Right lobe of liver (tissue), 6 donors: ENCODE measurements at places on chromosomes 3 and 15. TPM values are rescaled to one million over a fixed set of nuclear protein-coding genes. Genes with fewer than 3 reads are reported as not detected.

PIGZ gene
- total RNA-seq, result 2.5 TPM

TTLL13 gene
- total RNA-seq, result not detected

- DNase-seq, result no peak
Measured at GRCh38 chr3:188007897-188008296, 146.1 kb upstream of the LPP start.

ZDHHC19 gene
- total RNA-seq, result 0.18 TPM

CCR9 gene
- total RNA-seq, result 0.09 TPM

- no peak for DNase-seq
Measured at GRCh38 chr3:127886231-127886955, 28.6 kb upstream of the KBTBD12 start.

DNA sequence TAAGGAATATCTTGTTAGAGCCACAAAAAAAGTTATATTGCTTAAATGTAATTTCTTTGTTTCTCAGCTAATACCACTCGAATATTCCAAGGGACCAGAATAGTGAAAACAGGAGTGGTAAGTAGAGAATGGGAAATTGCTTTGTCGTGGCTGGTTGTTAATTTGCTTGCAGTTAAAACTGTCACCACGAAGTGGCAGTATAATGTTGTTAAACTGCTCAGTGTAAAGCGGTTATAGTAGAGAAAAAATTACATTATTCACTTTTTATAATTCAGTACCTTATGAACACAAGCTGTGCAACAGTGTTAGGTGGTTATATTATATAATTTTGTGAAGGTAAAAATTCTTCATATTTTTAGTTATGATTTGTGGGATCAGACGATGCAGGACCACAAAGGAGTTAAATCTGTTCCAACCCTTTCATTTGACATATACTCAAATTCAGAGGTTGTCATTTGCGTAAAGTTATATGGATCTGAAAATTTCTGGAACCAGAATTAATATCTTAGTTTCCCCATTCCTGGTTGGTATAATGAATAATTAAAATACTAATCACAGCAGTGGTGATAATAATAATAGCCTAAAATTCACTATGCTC lies 171.8 kb downstream of the FEZF2 start:
- DNase-seq, result no peak

DNA sequence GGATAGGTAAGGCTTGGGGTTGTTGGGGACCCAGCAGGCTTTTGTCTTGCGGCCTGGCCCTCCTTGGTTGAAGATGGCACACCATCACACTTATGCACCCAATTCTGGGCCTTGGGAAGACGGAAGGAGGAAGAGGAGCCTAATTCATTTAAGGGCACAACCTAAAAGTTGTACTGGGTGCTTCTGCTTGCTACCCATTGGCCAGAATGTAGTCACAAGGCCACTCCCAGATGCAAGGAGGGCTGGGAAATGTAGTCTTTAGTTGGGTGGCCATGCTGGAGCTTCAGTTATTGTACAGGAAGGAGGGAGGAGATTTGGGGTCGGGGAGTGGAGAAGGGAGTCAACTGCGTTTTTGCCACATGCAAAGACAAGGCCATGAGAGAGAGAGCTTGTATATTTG lies 109.2 kb downstream of the TMEM266 start:
- DNase-seq, result no peak

CCDC33 gene
- not detected for total RNA-seq

DNA sequence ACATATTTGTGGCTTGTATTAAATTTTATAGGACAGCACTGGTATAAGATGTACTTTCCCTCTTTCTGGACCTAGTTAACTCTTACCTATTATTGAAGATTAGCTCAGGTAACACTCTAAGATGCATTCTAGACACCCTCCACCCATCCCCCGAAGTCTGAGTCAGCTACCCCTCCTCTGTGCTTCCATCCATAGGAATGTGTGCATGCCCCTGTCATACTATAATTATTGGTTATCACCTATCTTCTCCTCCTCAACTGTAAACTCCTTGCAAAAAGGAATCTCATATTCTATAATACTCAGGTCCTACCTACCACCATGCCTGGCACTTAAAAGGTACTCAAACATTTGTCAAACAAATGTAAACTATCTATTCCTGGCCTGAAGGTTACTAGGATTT lies 3.0 kb downstream of the PEAK1 start:
- DNase-seq, result no peak

IL5RA gene
- total RNA-seq, result not detected

SMCO1 gene
- total RNA-seq, result not detected

EPB42 gene
- total RNA-seq, result 3.4 TPM

DNA sequence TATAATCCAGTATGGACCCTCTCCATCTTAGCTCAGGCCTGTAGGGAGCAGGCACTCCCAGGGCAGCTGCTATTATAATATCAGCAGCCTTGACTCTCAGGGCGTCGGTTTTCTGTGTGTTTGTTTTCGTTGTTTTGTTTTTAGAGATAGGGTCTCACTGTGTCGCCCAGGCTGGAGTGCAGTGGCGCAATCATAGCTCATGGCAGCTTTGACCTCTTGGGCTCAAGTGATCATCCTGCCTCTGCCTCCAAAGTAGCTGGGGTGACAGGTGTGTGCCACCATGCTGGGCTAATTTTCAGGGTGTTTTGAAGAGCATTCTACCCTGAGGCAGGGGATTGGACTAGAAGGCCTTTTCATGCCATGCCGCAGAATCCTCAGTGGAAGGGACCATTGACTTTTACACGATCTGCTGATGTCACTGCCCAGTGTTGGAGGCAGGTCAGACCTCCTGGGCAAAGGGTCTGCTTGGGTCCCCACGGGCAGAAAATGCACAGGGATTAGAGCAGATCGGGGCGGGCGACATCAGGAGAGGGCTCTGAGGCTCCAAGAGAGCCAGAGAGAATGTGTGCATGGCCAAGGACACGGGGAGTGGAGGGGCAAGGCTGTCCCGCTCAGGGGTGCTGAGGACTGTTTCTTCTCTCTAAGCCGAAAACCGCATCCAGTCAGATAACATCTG lies 7.8 kb downstream of the MELTF start:
- DNase-seq, result no peak

- DNase-seq, result no peak
Measured at GRCh38 chr3:37506956-37507535, 332.7 kb upstream of the LRRFIP2 start.

DNA sequence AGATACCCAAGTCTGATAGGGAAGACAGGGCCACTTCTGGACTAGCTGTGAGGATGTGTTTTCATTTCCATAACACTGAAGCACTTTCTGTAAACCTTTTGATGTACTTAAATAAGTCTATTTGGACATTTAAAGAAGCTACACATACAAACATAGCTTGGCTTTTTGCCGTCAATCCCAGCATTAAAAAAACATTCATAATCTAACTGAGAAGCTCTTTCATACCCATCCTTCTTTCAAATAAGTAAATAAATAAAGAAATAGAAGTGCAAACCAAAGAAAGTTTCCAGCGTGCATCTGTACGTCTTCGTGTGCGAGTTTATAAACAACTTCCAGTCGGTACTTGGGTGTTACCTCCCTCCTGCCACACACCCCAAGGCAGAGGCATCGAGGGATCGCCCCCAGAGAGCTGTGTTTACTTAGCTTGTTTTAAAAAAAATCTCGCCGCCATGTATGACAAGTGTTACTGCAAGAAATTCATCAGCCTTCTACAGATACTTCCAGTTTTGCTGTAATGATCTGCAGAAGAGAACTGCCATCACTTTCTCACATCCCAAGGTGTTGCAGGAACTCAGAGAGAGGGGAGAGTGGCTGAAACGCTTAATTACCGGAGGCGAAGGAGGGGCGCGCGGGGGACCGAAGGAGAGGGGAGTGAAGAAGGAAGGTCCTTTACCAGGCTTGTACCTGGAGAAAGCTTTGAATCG lies 9.0 kb upstream of the MEIS2 start:
- DNase-seq, result no peak

GRCh38 chr3:62203152-62203551 lies 170.2 kb downstream of the FEZF2 start:
- DNase-seq, result no peak

TMEM207 gene
- not detected for total RNA-seq

- no peak for DNase-seq
Measured at GRCh38 chr3:184306341-184306972, 7.4 kb downstream of the PSMD2 start.

- no peak for DNase-seq
Measured at GRCh38 chr15:58535894-58536293, 104.1 kb downstream of the LIPC start.

DNA sequence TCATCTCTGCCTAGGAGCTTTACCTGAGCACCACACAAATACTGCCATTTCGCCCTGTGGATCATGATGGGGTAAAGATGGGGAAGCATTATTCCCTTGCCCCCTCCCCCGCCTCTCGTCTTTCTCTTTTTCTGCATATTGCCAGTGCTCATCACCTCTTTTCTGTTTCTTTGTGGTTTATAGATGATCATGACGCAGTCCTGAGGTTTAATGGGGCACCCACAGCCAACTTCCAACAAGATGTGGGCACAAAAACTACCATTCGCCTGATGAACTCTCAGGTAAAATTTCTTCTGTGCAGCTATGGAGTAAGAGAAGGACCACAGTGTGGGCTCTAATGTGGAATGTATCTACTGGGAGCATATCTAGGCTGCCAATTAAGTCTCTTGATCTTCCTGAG lies 88.2 kb downstream of the RPL39L start:
- no peak for DNase-seq

RTP4 gene
- 2.4 TPM for total RNA-seq

CCNL1 gene
- 58.9 TPM for total RNA-seq

GRCh38 chr3:119468041-119468440 lies 722 bp upstream of the POGLUT1 start:
- no peak for DNase-seq

GRCh38 chr3:71559578-71560162 lies 23.9 kb downstream of the FOXP1 start:
- DNase-seq, result no peak

DNA sequence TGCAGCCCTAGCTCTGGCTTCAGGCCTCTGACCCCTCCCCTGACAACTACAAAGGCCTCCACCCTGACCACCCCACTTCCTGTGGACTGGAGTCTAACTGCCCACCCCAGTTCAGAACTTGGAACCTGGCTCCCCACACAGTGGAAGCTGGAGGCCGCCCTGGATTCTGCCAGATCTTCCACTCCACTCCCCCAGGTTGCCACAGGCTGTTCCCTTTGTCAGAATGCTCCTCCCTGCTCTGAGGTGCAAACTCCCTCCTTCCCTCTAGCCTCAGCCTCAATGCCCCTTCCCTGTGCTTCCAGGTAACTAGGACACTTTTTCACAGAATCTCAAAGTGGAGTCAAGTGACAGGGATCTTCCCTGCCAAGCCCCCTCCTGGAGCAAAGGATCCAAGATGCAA lies 62.8 kb upstream of the TMEM115 start:
- no peak for DNase-seq

DNA sequence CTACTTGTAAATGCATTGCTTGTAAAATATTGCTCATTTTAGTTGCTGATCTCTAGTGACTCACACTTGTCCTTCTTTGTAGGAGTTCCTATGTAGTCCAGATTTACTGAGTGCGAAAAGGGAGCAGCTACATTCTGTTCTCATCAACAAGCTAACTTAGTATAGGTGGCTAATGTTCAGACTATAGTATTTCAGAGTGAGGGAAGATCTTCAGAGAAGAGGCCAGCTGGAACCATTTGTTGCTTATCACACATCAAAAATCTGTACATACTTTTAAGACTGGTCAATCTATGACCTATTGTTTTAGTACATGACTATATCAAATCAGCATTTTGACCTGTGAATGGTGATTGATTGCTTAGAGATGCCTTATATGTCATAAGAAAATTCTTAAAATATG lies 71.3 kb upstream of the THSD4 start:
- no peak for DNase-seq

DNA sequence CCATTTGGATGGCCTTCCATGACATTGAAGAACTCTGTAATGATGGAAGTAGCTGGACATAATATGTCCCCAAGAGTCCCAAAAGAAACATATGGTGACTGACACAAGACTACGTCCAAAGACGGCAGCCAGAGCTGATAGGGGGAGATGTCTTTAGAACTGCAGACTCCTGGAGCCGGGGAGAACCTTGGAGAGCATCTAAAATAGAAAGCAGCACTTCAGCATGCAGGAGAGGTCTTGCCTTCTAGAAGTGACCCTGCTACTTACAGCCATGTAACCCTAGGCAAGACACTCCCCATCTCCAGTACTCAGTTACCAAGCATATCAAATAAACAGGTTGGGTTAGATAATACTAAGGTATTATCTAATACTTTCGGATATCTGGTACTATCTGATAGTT lies 143.8 kb upstream of the BCL6 start:
- DNase-seq, result no peak

- DNase-seq, result no peak
Measured at GRCh38 chr3:73685061-73685460, 60.3 kb upstream of the PDZRN3 start.

- no peak for DNase-seq
Measured at GRCh38 chr3:53645754-53646153, 151.3 kb downstream of the CACNA1D start.

PLA2G4E gene
- total RNA-seq, result not detected

GRCh38 chr3:150412561-150413231 lies 4.6 kb downstream of the TSC22D2 start:
- no peak for DNase-seq

BUB1B gene
- total RNA-seq, result 1.7 TPM

GRCh38 chr3:36924744-36925521 lies 19.9 kb downstream of the TRANK1 start:
- DNase-seq, result no peak

DLG1 gene
- 36.5 TPM for total RNA-seq

TGFBR2 gene
- 24.9 TPM for total RNA-seq

- no peak for DNase-seq
Measured at GRCh38 chr3:128933922-128934253, 54.5 kb downstream of the ACAD9 start.

PLD1 gene
- total RNA-seq, result 18.8 TPM

CRABP1 gene
- not detected for total RNA-seq

DNA sequence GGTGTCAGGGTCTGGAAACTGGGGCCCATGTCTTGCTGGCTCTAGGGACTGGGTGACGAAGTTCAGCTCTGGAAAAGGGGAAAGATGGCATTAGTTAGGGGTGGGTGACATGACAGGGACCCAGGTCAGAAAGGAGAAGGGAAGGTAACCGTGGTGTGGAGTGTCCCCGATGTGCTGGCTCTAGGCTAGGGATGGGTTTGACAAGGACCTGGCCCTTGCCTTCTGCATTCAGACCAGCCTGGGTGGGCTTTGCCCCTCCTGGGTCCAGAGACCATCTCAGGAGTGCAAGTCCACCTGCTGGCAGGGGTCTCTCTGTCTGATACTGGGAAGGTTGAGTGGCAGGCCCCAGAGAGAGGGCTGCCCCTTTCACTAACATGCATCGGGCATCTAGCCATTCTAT lies 28.7 kb upstream of the ATP2B2 start:
- no peak for DNase-seq

DISP2 gene
- 0.09 TPM for total RNA-seq

- DNase-seq, result no peak
Measured at GRCh38 chr3:160981217-160981938, 123.8 kb downstream of the B3GALNT1 start.

GRCh38 chr15:22980189-22981050 lies at the start of gene CYFIP1:
TSS of gene CYFIP1 (minus strand) at chr15:22980368. CDS start at chr15:22947285, 33,083 bp downstream.
- DNase-seq, result peak; percentile 93

SERINC4 gene
- not detected for total RNA-seq

- DNase-seq, result no peak
Measured at GRCh38 chr3:14246414-14246813, 67.8 kb downstream of the LSM3 start.
